ENCODE measurements at places on chromosomes 7 and 10.

DNA sequence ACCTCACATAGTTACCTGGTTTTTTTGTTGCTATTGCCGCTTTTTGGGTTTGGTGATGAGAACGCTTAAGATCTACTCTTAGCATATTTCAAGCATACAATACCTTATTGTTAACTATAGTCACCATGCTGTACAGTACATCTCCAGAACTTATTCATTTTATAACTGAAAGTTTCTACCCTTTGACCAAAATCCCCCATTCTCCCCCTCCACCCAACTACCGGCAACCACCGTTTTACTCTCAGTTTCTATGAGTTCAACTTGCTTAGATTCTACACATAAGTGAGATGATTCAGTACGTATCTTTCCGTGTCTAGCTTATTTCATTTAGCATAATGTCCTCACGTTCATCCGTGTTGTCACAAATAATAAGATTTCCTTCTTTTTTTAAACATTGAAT, 86.7 kb upstream of the IL6 start:
- no peak for DNase-seq

DNA sequence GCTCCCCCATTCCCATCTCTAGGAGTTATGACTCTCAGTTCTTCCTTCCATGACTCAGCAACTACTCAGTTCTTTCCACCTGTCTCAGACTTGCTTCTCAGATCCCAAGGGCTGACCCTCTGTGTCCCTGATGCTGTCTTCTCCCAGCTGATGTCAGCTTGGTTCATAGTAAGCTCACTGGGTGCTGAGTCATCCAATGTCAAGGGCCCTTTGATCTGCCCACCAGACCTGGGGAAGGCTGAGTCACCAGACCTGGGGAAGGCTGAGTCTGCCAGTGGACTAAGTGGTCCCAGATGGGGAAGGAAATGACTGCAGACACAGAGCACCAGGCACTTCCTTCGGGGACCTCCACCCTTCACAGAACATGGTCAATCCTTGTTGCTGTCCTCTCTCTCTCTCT, 76.1 kb upstream of the ZEB1 start:
- DNase-seq: peak; percentile 16

DNA sequence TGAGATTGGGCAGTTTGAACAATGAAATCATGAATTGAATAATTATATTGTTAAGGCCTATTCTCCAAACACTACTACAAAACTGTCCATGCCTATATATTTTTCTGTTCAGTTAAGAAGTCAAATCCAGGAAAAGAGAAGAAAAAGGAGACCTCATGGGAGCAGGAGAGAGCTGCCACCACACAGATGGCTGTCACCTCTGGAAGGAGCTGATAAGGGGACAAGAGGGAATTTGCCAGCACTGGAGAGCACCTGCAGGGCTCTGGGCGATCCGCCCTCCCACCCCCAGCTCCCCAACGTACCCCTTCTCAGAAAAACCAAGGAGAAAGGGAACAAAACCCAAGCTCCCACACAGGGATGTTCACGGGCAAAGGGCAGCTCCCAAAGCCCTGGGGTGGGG, 227.8 kb downstream of the TNS3 start:
- no peak for DNase-seq

DNA sequence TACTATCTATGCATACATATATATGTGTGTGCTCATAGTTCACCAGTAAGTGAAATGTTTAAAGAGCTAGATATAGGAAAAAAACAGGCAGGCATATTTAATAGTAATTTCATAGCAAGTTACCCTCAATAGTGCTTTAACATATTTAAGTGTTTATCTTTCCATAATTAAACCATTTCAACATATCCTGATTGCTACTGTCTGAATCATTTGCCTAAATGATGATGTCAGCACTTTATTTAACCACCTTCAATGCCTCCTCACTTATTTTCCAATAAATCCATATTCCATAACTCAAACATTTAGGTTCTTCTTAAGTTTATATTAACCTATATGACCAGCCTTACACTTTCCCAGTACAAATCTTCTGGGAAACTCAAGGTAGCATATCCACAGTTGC, 601.1 kb downstream of the ARL4A start:
- DNase-seq: no peak

DNA sequence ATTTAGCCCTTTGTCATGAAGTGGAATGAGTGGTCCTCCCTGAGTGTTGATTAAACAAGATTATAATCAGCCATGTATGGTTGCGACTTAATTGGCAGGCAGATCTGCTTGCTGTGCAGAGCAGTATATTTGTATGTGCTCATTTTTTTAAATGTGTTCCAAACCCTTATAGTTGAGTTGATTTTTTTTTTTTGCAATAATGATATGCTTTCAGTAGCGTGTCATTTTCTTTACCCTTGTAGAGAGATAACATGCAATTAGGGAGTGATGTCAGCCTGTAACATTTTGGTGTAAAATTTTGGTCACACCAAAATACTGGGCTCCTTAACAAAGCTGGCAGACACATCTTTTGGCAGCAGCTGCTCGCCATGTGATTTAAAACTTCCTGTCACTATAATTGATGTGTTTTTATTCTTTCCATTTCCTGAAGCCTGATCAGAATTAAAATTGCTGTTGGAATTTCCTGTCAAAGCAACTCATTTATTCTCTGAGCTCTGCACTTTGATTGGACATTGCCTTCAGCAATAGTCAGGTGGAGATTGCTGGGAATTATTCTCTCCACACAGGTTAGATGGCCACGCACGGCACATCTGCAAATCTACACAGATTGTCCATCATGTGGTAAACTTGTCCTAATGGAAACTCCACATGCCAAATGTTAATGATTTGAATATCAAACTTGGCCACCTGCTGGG, 125.3 kb downstream of the DYNC1I1 start:
- DNase-seq: no peak

GRCh38 chr10:7434378-7434777, 23.5 kb upstream of the SFMBT2 start:
- DNase-seq: no peak

DNA sequence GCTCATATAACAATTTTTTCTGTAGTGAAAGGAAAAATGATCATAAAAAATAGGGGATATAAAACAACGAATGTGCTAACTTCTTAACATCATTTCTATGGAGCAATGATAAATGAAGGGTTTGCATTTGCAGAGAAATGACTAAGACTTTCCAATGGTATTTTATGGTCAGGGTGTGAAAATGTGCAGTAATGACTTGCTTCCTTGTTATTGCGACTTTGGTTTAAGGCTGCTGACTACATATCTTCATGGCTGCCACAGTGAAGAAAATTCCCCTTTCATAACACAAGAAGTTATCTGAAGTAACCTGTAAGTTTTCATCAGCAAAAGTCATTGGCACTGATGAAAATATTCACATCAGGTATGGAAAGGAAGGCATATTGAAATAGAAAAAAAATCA, 166.1 kb upstream of the NRG3 start:
- no peak for DNase-seq

- no peak for DNase-seq
Observed at GRCh38 chr10:1266033-1266802, 210.0 kb downstream of the WDR37 start.

GRCh38 chr10:72953687-72954086, 919 bp downstream of the PLA2G12B start:
- DNase-seq: no peak

GRCh38 chr10:17009212-17009700, 120.4 kb downstream of the CUBN start:
- DNase-seq: no peak

DNA sequence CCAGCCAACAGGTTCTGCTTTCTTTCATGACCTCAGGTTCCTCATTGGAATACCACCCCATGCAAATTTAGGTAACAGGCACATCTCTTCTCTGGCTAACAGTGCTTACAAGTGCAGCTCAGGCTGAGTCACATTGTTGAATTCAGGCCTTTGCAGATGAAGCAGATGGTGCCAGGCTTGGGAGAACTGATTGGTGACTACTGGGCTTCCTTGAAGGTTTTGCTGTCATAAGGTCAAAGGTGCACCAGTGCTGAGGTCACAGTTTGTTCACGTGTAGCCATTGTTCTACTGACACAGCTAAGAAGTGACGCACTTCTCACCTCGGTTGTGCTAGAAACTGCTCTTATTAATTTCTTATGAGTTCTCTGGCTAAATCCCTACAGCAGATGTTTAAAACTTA, 128.6 kb upstream of the BMPER start:
- no peak for DNase-seq

DNA sequence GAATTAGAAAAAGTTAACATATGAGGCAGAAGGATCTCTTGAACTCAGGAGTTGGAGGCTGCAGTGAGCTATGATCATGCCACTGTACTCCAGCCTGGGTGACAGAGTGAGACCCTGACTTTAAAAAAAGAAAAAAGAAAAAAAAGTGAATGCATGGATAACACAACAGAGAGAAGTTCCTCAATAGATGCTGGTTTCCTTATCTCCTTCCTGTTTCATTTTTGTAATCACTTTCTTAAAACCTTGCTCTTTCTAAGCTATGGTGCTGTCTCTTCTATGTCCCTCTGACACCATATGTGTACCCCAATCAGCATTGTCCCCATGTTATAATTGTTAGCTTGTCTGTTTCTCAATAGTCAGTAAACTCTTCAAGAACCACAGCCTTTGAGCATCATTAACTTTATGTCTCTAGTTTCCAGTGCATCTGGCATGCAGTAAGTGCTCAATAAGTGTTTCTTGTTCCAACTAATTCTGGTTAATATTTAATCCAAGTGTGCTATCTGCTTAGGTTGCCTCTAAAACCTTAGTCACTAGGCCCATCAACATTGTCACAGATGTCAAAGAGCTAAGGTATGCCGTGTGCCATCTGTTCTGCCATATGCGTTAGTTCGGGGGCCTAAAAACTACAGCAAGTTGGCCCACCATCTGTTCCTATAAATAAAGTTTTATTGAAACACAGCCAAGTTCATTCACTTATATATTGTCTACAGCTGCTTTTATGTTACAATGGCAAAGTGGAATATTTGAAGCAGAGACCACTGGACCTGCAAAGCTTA, 36.2 kb downstream of the MPP7 start:
- DNase-seq: no peak

DNA sequence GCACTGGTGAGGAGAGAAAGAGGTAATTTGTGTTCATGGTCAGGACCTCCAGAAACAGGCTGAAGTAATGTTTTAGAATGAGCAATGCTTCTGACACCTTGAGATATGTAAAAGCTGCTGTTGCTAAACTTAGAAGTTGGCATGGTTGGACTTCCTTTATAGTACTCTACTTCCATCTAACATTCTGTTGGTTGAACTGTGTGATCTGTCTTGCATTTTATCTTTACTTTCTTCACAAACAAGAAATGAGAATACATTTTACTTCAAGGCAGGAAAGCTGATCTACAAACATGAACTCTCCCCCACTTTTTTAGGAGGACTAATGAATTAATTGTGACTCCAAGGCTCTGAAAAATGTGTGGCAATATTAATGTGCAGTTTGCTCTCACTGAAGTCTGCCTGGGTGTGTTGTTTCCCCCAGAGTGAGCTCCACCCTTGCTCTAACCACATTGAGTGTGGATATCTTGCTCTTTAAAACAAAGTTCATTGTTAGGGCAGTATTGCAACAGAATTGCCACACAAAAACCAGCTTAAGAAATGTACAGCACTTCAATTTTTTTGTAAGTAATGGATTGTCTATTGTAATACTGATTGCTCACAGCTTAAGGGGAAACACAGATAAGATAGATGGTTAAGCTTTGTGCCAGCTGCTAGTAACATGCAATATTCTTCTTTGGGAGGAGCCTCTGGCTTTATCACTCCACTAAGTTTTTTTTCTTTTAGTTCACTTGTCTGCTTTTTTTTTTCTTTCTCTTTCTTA, 69.0 kb downstream of the ADD3 start:
- DNase-seq: no peak

- peak; percentile 80 for DNase-seq
Observed at GRCh38 chr7:75994388-75995051, at the start of gene TMEM120A. Gene TMEM120A, minus strand, starts transcription at chr7:75994595. Its CDS starts 25 bp downstream, at chr7:75994570.

DNA sequence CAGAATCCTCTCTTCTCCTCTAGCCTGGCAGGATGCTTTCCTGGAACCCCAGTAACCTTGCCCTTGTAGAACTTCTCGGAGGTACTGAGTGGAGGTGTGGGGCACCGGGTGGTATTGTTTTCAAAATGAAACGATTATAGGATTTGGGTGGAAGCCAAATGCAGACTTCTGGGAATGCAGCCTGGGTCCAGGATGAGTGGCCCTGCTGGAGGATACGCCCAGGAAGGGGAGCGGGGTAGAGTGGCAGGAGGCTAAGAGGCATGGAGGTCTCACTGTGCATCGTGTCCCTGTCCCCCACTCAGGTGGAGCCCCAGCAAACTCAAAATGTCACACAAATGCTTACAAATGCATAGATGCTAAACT, 109.1 kb upstream of the PPIF start:
- DNase-seq: no peak

DNA sequence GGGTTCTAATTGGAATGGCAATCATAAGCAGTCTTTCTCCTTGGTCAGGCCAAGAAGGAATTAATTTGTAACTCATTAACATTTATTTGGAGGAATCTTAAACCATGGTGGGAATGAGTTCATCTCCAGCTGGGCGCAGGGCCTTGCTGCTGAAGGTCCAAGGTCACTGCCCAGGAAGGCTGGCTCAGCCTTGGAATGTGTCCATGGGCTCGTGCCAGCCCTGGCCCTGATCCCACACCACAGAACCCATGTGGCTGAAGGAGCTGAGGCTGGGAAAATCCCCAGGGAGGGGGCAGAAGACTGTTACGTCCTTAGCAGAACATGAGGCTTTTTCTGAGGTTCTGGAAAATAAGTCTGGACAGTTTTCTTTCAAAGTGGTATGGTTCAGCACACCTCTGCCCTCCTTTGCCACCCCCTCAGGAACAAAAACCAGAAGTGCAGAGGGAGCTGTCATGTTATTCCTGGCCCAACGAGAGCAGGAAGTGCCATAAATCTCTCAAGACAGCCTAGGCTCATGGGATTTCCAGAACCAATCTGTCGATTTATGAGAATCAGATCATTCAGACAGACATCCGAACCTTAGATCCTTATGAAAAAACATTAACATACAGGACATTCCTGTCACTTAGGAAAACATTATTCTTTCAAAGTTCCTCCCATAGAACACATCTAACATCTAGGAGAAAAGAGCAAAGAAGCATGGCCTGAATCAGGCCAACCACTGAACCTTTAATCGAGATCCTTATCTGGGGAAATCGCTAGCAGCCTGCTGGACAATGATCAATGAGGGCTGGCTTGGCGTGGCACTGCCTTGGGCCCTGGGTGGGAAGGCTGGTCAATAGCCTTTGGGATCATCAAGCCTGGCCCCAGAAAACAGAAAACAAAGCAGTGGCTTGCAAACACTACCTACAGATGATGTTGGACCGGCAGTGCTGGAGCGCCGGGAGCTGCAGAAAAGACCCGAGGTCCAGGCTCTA, 134.3 kb downstream of the TAX1BP1 start:
- no peak for DNase-seq

GRCh38 chr7:20343941-20344340, 13.2 kb downstream of the ITGB8 start:
- DNase-seq: no peak

DNA sequence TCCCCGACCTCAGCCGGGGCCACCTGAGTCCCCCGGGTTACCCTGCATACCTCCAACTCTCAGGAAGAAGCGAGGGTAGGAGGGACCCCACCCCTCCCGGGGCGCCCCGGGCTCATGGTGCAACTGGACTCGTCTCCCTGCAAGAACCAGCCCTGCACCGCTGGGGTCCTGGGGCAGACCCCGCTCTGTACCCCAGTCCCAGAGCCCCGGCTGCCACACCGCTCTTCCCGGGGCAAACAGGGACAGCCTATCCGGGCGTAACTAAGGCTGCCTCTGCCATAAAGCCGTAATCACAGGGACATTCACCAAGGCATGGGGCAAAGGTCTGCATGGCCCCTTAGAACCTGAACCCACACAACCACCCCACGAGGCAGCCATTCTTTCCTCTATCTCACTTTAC, 6.7 kb upstream of the MAFK start:
- no peak for DNase-seq

Measured in bone marrow (tissue), 2 donors.